ENCODE measurements at places on chromosomes 2 and 18.

DNA sequence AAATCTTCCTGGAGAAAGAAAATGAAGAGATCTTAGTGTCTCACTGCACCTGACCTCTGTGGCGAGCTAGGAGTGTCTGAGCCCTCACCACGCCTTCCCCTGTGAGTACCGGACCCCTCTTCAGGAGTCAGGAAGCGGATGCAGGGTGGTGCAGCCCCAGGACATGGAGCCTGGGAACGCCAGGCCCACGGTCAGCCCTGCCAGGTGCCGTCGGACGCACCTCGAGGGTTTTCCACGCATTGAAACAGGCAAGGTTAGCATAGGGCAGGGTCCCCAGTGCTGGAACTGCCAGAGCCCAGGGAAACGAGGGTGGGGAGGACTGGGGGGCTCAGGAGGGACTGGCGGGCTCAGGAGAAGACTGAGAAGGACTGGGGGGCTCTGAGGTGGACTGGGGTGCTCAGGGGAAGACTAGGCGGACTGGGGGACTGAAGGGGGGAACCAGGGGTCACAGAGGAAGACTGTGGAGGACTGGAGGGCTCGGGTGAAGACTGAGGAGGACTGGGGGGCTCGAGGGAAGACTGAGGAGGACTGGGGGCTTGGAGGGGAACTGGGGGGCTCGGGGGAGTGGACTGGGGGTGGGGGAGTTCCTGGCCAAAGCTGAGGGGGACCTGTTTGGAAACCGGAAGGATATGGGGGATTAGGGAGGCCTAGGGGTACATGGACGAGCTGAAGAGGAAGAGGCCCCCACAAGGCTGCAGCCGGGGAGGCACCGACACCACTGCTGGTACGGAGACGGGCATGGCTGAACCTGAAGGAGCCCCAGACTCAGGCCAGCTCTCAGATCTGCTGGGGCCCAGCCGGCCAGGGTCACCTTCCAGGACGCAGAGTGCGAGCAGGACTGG lies 65.2 kb upstream of the SNTG2 start:
- no peak for DNase-seq

DNA sequence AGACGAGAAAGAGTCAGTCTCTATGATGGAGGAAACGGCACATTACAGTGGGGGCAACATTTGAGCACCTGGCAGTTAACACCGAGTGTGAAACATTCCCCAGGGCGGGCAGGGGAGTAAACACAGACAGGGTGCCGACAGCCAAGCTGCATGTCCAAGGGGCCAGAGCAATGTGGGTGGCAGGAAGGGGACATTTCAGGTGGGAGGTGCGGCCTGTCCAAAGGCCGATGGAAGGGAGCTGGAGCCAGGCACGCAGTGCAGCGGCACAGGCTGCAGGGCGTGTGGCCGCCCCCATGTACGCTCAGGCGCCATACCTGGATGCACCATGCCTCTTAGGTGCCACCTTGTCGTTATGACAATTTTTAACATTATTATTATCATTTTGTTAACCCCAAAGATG lies 43.3 kb downstream of the TIMM21 start:
- no peak for DNase-seq

DNA sequence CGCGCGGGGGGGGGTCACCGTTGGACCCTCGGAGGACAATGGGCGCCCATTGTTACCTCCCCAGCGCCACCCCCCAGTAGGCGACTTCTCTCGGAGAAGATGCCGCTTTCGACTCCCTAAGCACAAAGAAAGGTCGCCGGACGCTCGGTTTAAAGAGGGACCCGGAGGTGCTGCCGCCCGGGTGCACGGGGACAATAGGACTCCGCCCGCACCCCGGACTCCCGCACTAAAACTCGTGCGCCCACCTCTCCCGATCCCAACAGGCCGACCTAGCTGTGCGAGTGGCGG lies 318 bp upstream of the CDC42EP3 start:
- peak; percentile 8 for DNase-seq

- DNase-seq: no peak
Measured at GRCh38 chr2:32564417-32565035, 63.3 kb upstream of the TTC27 start.

GRCh38 chr18:54835944-54836343 lies 7.7 kb downstream of the RAB27B start:
- DNase-seq: no peak

- DNase-seq: no peak
Measured at GRCh38 chr18:2853173-2853925, 6.5 kb downstream of the EMILIN2 start.

DNA sequence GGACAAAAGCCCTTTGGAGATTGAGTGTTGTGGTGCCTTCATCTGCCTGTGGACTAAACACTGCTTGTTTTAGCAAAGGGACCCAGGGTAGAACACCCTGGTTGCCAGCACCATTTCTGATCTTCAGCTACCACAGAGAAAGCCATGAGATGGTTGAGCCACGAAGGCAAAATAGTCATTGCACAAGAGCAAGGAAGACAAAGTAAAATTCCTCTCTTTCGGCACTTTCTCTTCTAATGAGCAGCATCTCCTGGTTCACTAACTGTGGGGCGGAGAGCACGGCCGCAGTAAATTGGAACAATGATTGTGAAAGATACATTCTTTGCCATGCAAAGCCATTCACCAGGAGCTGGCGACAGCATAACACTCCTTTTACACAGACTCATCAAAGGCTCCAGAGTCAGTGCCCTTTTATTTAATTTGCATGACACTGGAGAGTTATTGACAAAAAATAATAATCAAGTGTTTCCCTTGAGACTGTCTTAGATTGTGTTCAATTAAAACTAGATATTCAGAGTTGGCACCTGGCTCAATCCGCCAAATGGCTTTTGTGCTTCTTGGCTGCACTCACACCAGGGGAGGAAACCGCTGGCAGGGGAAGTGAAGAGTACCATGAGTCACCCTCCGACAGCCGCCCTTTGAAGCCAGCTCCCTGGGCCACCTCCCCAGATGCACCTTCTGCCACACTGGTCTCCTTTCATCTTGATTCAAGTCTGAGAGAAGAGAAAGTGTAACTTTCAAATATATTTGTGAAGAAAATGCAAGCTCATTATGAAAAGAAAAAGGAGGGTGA lies 100.5 kb upstream of the MEIS1 start:
- no peak for DNase-seq

DNA sequence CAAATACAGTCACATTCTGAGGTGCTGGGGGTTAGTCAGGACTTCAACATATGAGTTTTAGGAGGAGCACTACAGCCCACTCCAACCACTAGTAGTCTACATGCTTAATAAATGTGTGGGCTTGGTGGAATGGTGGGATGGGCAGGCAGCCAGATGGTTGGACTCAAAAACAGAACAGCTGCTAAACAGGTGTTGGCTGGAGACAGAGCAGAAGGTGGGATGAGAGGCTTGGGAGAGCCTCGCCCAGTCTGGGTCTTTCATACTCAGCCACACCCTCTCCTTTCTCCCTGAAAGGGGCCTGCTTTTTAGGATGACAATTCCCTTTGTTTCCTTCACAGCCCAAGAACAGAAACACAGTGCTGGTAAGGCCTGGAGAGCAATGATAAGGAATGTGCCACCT lies 143.9 kb upstream of the KLHL29 start:
- no peak for DNase-seq

- DNase-seq: no peak
Measured at GRCh38 chr2:135600915-135601314, 69.6 kb downstream of the R3HDM1 start.

DNA sequence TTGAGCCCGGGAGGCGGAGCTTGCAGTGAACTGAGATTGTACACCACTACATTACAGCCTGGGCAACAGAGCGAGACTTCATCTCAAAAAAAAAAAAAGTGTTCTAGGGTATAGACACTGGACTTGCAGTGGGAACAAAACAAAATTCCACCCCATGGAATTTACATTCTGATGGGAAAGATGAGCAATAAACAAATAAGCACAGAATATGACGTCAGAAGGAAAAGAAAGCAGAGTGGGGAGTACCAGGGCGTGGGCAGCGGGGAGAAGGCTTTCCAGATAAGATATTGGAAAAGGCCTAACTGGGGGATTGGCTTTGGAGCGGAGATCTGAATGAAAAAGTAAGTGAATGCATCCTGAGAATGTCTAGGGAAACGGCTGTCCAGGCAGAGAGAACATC lies 17.6 kb downstream of the NPPC start:
- no peak for DNase-seq

DNA sequence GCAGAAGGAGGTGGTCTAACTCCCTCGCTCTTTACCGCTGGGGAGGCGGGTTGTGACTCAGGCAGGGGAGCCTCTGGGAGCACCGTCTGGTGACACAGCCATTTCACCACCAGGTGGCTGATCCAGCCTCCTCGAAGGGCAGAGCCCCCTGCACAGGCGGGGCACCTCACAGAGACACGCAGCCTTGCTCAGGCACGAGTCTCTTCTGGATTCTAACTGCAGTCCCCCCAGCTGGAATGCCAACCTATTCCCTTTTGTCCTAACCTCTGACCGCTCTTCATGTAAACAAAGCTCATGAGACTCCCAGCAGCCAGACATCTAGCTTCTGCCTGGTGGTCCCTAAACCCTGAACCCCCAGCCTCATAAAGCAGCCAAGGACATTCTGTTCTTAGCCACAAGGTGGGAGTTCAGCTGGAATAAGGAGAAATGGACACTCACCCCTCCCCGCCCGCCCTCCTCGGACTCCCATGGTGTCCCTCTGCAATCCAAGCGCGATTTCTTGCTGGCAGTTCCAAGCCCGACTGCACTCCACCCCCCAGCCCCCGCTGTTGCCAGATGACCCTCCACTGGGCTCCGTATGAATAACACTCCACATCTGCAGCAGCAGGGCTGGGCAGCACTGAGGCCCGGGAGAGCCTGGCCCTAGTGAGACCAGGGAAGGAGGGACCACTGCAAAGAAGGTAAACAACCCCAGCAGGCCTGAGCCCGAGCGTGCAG lies 84.3 kb downstream of the TNS1 start:
- DNase-seq: no peak

DNA sequence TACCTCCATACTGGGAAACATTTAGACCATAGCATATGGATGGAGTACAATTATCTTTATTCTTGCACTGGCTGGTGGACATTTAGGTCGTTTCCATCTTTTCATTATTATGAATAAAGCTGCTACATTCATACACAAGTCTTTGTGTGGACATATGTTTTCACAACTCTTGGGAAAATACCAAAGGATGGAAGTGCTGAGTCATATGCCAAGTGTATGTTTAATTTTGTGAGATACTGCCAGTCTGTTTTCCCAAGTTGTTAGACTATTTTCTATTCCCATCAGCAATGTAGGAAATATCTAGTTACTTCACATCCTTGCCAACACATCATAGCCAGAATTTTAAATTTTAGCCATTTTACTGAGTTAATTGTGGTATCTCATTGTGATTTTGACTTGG lies 91.5 kb downstream of the GALNT13 start:
- DNase-seq: no peak

DNA sequence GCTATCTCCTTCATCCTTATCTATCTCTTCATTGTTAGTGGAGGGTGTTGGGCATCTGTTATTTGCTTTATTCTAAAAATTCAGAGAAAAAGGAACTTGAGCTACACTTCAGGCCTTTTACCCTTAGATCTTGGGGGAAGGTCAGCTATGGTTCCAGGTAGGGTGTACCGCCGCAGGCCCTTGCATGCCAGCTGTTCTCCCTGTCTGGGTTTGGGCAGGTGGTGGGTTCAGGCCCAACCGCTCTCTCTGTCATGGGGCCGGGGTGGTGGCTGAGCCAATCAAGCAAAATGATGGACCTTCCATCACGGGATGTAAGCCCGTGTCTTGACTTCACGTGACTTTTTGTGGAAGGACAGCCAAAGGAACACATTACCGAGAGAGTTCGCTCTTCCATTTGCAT lies 231.1 kb downstream of the LDLRAD4 start:
- no peak for DNase-seq

DNA sequence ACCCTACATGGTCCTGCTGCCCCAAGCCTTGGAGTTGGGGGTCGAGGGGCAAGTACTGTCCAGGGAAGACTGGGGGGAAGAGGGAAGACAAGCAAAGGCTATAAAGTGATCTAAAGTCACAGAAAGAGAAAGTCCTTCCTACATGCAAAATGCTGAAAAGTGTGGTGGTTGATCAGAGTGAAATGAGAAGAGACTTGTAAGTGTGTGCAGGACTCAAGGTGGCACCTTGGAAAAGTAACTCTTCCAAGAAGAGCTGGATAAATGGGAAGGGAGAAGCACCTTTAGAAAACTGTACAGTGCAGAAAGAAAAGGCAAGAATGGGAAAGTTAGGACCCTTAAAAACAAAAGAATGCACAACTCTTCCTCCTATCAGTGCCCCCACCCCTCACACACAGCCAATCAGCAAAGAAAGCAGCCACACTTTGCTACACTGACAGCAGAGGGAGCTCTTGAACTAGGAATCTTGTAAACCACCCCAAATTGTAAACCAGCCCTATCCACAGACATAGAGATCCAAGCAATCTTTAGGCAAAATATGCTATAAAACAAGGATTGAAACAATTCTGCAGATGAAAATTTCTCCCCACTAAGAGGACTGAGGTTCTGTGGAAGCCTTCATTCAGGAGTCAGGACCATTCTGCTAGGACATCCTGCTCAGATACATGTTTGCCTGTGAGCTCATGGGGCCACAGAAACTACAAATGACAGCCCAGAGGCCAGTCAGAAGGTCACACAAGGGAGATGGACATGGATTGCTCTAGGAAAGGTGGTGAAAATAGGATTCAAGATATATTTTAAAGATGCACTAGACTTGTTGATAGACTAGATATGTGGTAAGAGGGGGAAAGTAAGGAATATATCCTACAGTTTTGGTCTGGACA lies 146.4 kb downstream of the FTCDNL1 start:
- DNase-seq: no peak
